ENCODE measurements at places on chromosomes 11 and 22. TPM values are rescaled to one million over a fixed set of nuclear protein-coding genes. Genes with fewer than 3 reads are reported as not detected.
A peak's percentile ranks its signal among the peaks of the same experiment; 100 is the strongest.

GRCh38 chr22:37485395-37486223 is 575 bp downstream of the MFNG start:
- no peak for DNase-seq

DNA sequence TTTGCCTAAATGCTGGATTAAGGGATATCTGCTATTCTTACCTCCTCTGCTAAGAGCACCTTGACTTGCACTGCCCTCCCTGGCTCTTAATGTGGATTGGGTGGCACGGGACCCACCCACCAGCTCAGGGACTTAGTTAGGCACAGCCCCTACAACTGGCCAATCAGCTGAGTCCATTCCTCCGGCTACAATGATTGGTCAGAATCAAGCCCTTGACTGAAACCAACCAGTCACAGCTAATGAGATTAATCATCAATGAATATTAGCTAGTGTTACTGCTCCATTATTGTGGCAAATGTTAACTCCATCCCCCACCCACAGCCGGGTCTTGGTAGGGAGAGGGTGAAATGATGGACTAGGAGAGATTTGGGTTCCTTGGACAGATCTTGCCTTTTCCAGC is 328.0 kb downstream of the MN1 start:
- no peak for DNase-seq

DNA sequence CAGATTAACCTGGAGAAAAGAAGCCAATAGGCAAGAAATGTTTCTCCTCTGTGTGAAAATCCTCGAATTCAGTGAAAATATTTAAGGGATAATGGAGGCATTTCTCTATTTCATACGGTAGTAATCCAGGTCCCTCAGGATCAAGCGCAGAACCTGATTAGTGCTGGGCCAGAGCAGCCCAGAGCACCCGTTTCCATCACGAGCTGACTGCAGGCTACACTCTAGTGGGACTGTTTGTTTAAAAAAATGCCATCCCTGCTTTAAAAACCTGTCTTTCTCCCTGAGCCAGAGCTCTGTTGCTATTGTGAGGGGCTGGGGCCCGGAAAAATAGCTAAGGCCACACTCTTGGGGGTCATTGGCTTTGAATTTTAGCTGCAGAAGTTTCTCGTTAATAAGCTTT is 223.2 kb upstream of the E2F8 start:
- DNase-seq = no peak

GRCh38 chr11:93477684-93478234 is 65.4 kb downstream of the SMCO4 start:
- no peak for DNase-seq

- no peak for DNase-seq
These were observed 17.2 kb downstream of the MPPED2 start for GRCh38 chr11:30568931-30569330.

- DNase-seq = no peak
These were observed 10.4 kb upstream of the CELSR1 start for GRCh38 chr22:46547883-46548244.

DNA sequence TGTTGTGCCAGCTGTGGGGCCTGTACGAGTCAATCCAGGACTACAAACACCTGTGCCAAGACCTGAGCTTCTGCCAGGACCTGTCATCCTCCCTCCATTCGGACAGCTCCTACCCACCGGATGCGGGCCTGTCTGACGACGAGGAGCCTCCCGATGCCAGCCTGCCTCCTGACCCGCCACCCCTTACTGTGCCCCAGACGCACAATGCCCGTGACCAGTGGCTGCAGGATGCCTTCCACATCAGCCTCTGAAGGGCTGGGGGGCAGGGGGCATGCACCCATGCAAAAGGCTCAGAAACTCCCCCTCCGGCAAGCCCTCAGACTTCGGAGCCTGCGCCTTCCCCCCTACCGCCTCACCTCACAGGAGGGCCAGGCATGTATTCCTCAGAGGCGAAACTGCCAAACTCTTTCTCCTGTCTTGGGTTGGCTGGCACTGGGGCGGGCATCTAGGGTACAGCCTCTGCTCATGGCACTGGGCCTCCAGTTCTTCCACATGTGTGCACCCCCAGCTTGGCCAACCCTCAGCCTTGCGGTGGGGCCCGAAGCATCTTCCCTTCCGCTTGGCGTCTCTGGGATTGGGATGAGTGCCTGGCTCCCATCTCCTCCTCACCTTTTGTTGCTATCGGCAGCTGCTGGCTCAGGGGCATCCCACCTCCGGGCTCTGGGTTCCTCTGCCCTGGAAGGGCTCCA is 1.2 kb downstream of the FAM89B start:
- DNase-seq = no peak

- DNase-seq = no peak
These were observed 270.8 kb downstream of the SBF2 start for GRCh38 chr11:10023212-10023611.

- DNase-seq = no peak
These were observed 96.9 kb downstream of the CNTN5 start for GRCh38 chr11:99117603-99118002.

GRCh38 chr11:2377511-2378443 is 667 bp downstream of the CD81 start:
- DNase-seq = peak; percentile 66

DNA sequence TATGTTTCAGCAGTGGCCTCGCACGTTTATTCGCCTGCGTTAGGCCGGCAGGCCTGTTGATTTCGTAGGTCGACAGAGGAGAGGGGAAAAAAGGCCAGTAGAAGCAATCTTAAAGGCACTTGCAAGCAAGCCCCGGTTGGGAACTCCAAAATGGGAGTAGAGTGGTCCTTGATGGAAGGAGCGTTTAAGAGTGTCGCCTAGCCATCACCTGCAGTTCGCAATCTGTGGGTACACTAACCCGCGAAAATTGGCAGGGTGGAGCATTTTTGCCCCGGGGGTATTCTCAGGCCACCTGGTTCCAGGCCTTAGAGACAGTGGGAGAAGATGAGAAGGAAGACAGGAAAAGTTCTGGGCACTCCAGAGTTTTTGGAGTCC is 1.1 kb downstream of the EWSR1 start:
- no peak for DNase-seq

- DNase-seq = no peak
These were observed 1.8 kb downstream of the LARGE2 start for GRCh38 chr11:45924036-45924915.

GRCh38 chr11:81647374-81647773 is 1086.3 kb downstream of the FAM181B start:
- no peak for DNase-seq

GRCh38 chr22:23193882-23194281 is 13.6 kb downstream of the BCR start:
- no peak for DNase-seq

- DNase-seq = no peak
These were observed 22.6 kb downstream of the FADD start for GRCh38 chr11:70225681-70226177.

- DNase-seq = no peak
These were observed 310.1 kb upstream of the NARS2 start for GRCh38 chr11:78884761-78885160.

The IGLL1 gene
- not detected for total RNA-seq

The CCDC81 gene
- 0.33 TPM for total RNA-seq

The MAPK8IP2 gene
- total RNA-seq = 0.69 TPM

The SLC22A12 gene
- not detected for total RNA-seq

Measured in endothelial cell (in vitro differentiated cells).